Lung microvascular endothelial cell (primary cell): ENCODE measurements at places on chromosomes 1 and 21. TPM values are rescaled to one million over a fixed set of nuclear protein-coding genes. Genes with fewer than 3 reads are reported as not detected.

- DNase-seq = no peak
Measured at GRCh38 chr1:248054671-248055070, 8.0 kb downstream of the OR2L3 start.

GRCh38 chr1:178417858-178418257 lies 78.9 kb downstream of the CLEC20A start:
- peak; percentile 82 for DNase-seq

DNA sequence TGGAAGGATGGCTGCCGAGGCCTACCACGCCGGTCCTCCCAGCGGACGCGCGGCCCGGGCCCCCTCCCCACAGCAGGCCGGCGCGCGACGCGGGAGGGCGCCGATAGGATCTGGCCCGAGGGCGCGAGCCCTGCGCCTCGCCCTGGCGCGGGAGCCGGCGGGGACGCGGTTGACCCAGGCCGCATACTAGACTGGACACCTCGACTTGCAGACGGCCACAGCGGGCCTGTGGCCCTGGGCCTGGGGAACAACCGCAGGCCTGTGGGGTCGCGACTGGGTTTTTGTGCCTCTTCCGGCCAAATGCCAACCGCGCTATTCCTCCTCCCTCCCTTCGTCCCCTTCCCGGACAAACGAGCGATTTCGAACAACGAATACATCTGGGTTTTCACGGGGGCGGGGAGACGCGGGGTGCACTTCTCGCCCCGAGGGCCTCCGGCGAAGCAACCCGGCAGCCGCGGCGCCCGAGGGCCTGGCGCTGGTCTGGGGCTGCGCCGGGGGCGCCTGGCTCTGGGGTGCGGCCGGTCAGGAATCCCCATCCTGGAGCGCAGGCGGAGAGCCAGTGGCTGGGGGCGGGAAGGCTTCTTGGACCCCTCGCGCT lies 2.4 kb downstream of the NHLH2 start:
- no peak for DNase-seq

DNA sequence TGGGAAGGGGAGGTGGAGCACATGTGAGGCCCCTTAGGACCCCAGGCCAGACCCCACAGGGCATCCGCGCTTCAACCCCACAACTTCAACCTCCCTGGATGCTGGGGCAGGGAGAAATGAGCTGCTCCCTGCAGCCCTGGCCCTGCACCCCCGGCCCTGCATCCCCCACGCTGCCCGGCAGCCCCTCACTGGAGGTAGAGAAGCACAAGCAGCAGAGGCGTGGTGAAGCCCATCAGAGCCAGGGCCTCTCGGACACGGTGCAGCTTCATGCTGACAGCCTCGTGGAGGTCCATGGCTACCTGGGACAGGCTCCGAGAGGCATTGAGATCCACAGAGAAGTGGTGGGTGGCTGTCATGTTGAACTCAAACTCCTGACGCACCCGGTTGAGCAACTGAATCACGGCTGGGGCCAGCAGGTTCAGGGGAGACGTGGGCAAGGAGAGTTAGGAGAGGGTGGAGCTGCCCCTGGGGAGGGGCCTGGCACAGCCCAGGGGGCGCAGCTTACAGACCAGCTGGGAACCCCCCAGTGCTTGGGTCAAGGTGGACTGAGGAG lies 3.3 kb downstream of the DCST2 start:
- no peak for DNase-seq

DNA sequence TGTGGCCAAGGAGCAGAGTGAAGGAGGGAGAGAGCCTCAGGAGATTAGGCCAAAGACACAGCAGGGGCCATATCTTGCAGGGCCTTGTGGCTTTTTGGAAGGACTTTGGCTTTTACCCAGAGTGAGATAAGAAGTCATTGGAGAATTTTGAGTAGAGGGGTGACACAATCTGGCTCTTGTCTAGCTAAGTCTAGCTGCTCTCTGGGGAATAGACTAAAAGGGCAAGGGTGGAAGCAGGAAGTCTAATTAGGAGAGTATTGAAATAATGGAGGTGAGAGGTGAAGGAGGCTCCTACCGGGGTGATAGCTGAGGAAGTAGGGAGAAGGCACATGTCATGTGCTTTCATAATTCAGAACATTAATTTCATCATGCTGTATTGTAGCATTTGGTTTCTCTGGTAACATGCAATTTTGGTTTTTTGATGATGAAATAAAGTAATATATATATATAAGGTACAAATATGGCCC lies 34.3 kb upstream of the KCNA3 start:
- no peak for DNase-seq

DNA sequence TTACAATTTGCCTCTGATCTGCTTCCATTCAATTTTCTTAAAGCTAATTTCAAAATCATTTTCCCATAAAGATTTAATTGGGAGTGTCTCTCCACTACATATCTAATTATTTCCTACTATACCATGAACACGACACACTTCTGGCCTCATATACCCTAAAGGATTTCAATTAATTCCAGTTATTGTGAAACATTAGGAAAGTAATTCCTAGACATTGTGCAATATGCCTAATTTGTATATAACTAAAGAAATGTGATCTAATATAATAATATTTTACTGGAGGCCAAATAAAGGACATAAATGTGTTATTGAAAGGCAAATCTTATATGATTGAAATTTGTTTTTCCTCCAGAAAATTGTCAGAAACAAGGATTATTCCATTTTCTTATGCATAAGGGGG lies 727.2 kb upstream of the ADGRL2 start:
- no peak for DNase-seq

- no peak for DNase-seq
Measured at GRCh38 chr1:103220631-103221041, 112.3 kb upstream of the COL11A1 start.

The KRTAP10-2 gene
- not detected in 2 replicates for total RNA-seq

- DNase-seq = no peak
Measured at GRCh38 chr1:109249654-109250401, 489 bp downstream of the CELSR2 start.

GRCh38 chr1:224539971-224540370 lies 76.1 kb upstream of the CNIH3 start:
- DNase-seq = no peak

- no peak for DNase-seq
Measured at GRCh38 chr1:181044449-181044966, 10.7 kb downstream of the MR1 start.

The ERRFI1 gene
- 33.3 and 112 TPM in 2 replicates for total RNA-seq

DNA sequence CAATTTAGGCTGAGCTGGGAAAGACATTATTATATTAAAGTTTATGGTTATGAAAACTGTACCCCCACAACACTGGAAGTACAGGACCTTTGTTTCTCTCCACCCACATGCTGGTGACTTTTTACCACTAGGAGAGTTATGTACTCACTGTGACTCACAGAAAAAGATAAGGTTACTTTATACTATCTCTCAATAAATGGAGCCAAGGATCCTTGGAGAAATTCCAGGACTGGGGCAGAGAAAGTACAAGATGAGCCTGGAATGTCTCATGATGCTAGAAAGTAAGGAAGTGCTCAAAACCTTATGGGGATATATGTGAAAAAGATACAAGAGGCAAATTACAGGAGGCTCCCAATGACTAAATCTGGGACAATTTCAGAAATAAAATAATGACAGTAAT lies 63.9 kb upstream of the C1orf105 start:
- no peak for DNase-seq

The PAQR6 gene
- 0.22 and 0.60 TPM in 2 replicates for total RNA-seq

- DNase-seq = no peak
Measured at GRCh38 chr1:109257682-109258421, 8.5 kb downstream of the CELSR2 start.

DNA sequence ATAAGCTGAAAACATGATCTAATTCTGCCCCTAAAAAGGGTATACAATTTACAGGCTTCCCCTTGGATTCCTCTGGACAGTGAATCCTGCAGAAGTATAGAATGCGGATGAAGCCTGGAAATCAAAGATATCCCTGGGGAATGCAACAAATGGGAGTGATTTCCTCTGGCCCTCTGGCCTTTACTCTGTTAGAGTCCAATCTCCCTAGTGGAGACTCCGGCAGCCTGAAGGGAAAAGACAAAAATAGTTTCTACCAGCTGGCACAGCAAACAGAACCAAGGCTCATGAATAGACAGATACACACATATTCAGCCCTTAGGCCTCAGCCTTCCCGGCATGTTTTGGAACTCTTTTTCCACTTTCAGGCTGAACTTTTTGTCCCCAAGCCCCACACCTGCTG lies 3.9 kb upstream of the LRRC52 start:
- no peak for DNase-seq

The PTGS2 gene
- total RNA-seq = 3.3 and 21.0 TPM in 2 replicates

GRCh38 chr1:158731707-158732106 lies 11.2 kb upstream of the OR6K3 start:
- no peak for DNase-seq

DNA sequence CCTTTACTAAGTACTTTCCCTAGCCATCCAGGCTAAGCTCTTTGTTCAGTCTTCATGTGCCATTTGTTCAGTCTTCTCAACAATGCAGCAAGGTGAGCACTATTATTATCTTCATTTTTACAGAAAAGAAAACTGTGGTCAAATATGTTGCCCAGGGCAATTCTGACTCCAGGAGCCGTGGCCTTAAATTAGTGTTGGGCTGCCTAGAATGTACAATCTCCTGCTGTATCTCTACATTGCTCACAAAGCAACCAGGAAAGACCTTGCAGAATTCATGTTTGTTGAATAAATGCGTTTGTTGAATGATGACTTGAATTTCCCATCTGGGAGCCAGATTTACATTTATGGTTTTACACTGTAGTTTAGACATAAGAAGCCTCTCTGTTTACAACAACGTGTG lies 14.2 kb downstream of the CD101 start:
- DNase-seq = no peak

DNA sequence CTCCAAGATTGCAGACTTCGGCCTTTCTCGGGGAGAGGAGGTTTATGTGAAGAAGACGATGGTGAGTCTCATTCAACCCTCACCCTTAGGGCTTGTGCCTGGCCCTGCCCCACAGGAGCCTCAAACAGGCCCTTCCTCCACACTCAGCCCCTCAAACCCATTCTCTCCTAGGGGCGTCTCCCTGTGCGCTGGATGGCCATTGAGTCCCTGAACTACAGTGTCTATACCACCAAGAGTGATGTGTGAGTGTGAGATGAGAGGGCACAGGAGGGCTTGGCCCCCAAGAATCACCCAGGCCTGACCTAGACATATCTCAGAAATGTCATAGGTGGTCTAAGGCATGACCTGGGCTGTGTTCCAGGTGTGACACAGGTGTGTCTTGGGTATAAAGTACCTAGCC lies 18.3 kb upstream of the MPL start:
- no peak for DNase-seq

The MAGI3 gene
- total RNA-seq = 7.3 and 7.4 TPM in 2 replicates

The IVL gene
- total RNA-seq = not detected in 2 replicates

The S100A6 gene
- total RNA-seq = 524 and 1,217 TPM in 2 replicates

GRCh38 chr1:236142253-236143103 lies at the start of gene GPR137B:
Gene GPR137B, plus strand, starts transcription at chr1:236142539. Its CDS starts 84 bp downstream, at chr1:236142623.
- DNase-seq = peak; percentile 61

DNA sequence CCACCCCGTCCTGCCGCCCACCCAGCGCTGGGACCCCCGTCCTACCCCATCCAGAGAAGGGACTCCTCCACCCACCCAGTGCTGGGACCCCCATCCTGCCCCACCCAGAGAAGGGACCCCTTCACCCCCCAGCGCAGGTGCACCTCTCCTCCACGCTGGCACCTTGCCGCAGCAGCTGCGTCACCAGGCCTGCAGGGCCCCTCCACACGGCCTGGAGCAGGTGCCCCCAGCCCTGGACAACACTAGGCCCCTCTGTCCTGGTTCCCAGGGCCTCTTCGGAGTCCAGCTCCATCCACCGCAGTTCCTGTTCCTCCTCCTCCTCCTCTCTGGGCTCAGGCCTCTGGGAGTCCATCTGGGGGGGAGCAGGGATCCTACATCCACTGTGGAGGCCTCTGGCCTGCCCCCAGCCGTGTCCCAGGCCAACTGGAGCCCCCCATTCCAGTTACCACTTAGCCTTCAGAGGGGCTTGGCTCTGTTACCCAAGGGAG lies 378 bp downstream of the ANKRD65 start:
- DNase-seq = no peak

The NCAM2 gene
- total RNA-seq = under 0.01 TPM in 2 replicates

- DNase-seq = no peak
Measured at GRCh38 chr1:197062692-197063091, 4.4 kb downstream of the F13B start.

GRCh38 chr1:203444171-203444576 lies 31.4 kb upstream of the PRELP start:
- DNase-seq = no peak

DNA sequence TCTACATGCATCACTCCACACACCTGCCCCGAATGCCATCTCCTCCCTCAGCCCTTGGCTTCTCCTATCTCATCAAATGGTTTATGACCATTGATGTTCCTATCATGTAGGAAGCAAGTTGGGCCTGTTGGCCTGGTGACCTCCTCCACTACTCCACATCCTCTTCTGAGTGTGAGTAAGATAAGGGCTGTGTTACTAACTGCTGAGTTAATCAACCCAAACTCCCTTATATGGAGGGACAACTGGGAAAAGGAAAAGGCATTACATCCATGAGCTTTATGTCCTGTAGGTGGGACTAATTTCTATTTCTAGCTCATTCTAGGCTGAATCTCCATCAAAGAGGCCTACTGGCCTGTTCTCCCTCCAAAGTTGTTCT lies 57.6 kb downstream of the WLS start:
- DNase-seq = peak; percentile 80

The HUNK gene
- under 0.01 TPM in 2 replicates for total RNA-seq

The CNKSR1 gene
- not detected in 2 replicates for total RNA-seq

The CA6 gene
- not detected in 2 replicates for total RNA-seq

GRCh38 chr1:29122682-29123052 lies 1.0 kb downstream of the TMEM200B start:
- DNase-seq = no peak

The MATN1 gene
- total RNA-seq = under 0.01 TPM in 2 replicates

GRCh38 chr1:14583788-14584187 lies 14.7 kb upstream of the KAZN start:
- DNase-seq = no peak

DNA sequence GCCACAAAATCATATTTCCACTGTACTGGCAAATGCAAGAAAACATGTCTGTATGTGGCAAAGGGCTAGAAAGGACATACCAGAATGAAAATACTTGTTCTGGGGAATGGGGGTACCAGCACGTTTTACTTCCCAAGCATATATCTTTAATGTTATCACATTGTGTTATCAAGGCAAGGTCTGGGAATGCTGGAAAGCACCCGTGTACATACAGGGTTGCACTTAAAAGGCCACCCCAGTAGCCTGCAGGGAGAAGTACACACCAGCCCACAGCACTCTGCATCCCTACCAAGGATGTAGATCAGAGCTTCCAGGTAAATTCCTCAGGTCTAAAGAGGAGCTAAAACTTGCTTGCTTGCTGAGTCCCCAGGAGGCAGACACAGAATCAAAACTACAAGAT lies 381.8 kb downstream of the RRAGC start:
- DNase-seq = no peak

The C1orf50 gene
- total RNA-seq = 3.1 and 3.8 TPM in 2 replicates

- no peak for DNase-seq
Measured at GRCh38 chr21:28240586-28240985, 752.1 kb downstream of the LTN1 start.

GRCh38 chr1:85378534-85378933 lies 86.4 kb downstream of the DDAH1 start:
- DNase-seq = no peak

The PCP4L1 gene
- total RNA-seq = not detected in 2 replicates
